Stimulated activated CD4-positive, alpha-beta T cell treated with anti-CD3 and anti-CD28 coated beads, TNF-alpha, amount 100 ng/mL, for 4 hours (primary cell): ENCODE measurements at places on chromosomes 11 and 22.

DNA sequence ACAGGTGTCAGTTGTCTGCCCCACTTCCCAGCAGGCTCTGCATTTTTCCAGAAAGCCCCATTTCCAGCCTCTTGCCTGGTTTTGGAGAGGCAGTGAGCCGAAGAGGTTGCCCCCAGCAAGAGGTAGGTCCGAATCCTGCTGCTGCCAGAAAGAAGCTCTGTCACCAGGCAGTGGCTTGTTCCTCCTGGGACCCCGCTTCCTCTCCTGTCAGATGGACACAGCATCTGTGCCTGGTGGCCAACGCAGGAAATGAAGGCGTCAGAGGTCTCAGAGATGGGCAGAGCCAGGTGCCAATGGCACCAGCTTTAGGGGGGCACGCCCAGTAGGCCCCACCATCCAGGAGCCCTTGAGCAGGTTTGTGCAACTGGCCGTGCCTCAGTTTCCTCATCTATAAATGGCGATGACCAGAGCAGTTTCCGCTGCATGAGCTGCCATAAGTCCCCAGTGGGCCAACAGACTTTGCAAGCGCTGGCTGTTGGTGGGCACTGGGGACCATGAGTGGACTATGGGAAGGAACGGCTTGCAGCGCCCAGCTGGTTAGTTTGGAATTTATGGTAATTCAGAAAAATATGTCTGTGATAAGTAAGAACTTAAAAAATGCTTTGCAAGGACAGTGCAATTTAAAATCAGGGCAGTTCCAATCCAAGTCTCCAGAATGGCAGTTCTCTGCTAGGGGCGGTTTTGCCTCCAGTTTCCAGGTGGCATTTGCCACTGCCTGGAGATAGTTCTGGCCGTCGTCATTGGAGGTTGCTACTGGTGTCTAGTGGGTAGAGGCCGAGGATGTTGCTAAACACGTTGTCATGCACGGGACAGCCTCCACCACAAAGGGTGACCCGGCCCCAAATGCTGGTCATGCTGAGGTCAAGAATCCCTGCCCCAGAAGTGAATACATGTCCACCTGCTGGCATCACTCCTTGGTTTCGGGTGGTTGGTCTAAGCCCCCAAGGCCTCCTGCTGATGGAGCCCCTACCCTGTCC lies 2.3 kb upstream of the OSBPL5 start:
- no peak for DNase-seq

DNA sequence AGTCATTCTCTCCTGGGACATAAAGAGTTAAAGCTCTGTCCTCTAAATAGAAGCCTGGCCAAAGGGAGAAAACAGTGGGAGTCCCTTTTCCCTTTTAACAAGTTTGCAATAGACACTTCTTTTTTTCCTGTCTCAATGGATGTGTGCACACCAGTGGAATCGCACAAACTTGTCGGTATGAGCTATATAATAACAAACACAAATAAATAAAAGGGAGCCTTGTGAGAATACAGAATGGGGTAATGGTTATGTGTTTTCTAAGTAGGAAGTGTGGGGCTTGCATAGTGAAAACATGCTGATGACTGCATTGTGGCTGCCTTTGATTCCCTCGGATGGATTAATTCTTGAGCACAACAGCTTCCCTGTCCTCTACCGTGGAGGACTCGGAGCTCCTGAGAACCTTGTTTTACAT lies 131.9 kb downstream of the WNT7B start:
- no peak for DNase-seq

DNA sequence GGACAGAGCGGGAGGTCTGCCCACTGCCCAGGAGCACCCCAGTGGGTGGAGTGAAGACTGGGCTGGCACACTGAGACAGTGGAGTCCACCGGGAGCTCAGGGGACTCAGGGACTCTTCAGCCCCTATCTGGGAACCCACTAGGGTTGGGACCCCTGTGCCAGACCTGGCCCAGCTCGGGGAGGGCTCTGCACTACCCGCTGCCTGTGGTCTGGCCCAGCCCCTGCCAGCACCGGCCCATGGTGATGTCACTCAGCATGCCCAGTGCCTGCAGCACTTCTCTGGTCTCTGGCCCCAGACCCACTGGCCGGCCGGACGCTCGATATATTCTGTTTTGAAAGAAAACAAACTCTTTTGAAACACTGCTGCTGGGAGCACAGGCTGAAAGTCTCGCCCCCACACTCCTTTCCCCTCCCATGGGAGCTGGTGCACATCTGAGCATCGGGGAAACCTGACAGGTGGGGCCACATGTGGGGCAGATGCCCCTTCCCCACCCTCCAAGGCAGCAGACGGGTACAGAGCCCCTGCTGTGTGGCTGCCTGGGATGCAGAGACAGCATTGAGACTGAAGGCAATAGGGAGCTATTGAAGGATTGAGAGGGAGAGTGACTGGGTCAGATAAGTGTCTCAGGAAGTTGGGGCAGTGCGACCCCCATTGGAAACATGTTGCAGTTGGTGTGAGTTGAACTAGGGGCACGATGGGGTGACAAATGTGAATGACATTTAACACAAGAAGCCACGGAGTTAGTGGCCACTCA lies 62.9 kb downstream of the MYEOV start:
- no peak for DNase-seq

DNA sequence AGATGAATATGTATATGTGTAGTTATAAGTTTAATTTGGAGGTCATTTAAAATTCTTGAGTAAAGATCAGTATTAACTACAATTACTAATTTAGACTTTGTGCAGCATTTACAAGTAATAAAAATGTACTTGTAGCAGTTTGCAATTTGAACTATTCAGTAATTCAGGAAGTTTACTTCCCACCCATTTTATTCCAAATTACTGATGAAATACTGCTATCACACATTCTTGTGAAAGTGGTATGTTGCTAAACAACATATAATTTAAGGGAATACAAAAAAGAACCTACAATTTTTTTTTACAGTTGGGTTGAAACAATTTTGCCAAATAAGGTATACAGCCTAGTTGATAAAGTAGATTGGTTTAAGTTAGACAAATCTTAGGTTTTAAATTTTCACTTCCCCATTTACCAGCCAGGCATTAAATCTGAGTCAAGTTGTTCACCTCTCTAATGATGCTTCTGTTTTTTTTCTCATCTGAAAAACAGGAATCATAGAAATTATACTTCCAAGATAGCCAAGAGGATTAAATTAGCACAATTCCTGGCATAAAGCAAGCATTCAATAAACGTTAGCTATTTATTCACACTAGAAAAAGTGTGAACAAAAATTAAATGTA lies 45.3 kb downstream of the ZBTB44 start:
- DNase-seq: no peak

GRCh38 chr22:20392983-20393704 lies 807 bp upstream of the ZNF74 start:
- no peak for DNase-seq

- no peak for DNase-seq
Observed at GRCh38 chr22:32574958-32575910, 100.6 kb downstream of the FBXO7 start.

DNA sequence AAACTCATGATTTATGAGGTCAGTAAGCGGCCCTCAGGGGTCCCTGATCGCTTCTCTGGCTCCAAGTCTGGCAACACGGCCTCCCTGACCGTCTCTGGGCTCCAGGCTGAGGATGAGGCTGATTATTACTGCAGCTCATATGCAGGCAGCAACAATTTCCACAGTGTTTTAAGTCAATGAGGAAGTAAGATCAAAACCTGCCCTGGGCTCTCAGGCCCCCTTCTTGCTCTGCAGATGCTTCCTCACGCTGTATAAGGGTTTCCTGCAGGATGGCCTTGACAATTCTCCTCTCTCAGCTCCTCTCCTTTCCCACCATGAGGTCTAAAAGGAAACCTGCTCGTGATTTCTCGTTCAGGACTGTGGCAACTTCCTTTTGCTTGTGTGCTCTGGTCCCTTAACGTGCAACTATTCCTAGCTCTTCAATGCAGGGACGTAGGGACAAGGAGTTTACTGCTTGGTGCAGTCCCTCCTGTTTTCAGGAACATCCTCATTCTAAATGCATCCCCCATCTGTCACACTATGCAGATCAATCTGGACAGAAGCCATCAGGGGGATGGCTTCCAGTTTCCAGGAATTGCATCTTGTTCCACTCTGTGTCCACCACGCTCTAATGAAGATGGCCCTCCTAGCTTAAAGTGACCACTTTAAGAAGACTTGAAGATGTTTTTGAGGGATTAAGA lies 64.3 kb upstream of the IGLL5 start:
- DNase-seq: no peak

- no peak for DNase-seq
Observed at GRCh38 chr22:38745676-38746460, 9.9 kb downstream of the SUN2 start.

GRCh38 chr11:124874571-124875255 lies 9.5 kb downstream of the ROBO3 start:
- no peak for DNase-seq

DNA sequence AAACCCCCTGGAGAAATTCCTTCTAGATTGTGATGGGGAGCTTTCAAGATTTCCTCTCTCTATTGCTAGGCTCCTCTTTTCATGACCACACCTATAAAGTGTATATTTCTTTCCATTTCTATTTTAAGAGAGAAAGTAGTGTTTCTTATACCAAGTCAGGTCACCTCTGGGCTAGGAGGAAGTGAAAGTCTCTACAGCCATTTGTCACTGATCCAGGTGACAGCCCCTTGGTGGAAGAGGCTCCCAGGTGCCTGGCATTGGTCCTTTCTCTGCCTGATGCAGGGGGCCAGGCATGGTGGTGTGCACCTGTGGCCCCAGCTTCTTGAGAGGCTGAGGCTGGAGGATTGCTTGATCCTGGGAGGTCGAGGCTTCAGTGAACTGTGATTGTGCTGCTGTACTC lies 64.7 kb downstream of the DHCR7 start:
- DNase-seq: no peak

- peak; percentile 24 for DNase-seq
Observed at GRCh38 chr11:57514538-57515331, 767 bp downstream of the SLC43A1 start.

DNA sequence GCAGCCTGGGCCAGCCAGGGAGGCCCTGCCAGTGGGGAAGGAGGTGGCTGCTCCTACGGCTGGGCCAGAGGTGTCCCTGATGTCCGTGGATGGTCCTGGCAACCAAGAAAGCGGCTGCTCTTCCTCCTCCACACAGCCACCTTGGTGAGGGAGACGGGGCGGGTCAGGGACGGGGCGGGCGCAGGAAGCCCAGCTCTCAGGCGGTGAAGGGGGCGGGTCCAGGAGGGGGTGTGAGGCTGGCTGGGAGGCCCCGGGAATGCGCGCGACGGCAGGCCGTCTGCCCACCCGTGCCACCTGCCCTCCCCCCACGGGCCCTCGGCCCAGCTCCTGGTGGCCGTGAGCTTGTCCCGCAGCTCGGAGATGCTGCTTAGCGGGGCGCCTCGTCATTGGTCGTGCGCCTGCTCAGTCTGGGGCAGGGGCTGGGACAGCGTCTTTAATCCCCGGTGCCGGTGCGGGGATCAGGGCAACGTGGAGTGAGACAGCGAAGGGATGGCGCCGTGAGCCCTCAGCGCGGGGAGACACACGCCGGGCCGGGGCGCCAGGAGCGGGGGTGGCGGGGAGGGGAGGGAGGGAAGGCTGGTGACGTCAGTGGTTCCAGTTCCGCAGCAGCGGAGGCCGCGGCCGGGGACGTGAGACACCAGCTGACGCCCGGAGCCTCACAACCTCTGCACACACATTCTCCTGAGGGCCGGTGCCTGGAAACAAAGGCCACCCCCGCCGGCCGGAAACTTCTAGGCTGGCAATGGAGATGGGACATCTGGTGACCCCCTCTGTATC lies 6.7 kb upstream of the BRSK2 start:
- peak; percentile 74 for DNase-seq

GRCh38 chr22:46813816-46814597 lies 51.6 kb downstream of the TBC1D22A start:
- no peak for DNase-seq

GRCh38 chr22:33823552-33823951 lies 96.7 kb downstream of the LARGE1 start:
- DNase-seq: no peak

DNA sequence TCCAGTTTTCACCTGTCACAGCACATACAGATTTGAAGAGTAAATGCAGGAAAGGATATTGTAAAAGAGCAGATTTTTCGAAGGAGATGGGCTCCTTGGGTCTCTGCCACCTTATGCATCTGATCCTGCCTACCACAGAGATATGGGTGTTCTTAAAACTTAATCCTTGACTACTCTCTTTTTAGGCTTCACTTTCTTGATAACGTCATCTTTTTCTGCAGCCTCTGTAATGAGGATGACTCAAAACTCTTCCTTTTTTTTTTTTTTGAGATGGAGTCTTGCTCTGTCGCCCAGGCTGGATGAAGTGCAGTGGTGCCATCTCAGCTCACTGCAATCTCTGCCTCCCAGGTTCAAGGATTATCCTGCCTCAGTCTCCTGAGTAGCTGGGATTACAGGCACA lies 7.8 kb downstream of the PRR14L start:
- DNase-seq: no peak

GRCh38 chr11:71565263-71565662 lies at the start of gene KRTAP5-10:
TSS of gene KRTAP5-10 (plus strand) at chr11:71565563. CDS start at chr11:71565588, 25 bp downstream.
- DNase-seq: no peak

DNA sequence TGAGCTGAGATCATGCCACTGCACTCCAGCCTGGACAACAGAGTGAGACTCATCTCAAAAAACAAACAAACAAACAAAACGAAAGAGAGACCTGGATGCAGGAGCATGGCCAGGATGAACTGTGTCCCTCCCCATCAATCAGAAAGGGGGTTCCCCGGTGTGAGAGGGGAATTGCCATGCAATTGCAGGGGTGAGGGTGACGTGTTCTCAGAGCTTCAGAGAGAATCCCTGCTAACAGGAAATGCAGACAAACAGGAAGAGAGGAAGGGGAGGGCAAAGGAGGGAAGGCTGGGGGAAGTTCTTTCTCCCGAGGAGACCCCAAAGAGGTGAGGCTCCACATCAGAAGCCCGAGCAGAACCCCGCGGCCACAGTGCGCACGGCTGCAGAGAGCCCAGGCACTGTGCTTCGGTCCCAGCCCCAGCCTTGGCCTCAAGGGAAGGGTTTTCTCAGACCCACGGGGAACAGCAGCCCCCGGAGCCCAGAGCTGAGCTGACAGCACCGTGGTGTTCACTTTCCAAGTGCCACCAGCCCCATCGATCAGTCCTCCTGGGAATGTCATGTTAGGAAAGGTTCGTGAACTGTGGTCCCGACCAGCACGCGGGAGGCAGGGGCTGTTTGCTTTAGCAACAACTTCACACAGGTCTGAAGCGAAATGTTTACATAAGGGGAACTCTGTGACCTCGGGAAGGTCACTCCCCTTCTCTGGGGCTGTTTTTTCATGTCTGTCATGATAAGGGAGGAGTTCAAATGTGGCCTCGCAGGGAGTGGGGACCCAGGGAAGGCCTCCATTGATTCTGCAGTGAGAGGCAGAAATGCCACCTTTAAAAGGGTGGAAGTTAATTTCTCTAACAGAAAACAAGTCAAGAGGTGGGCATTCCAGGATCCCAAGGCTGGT lies 108.0 kb upstream of the ANO1 start:
- DNase-seq: no peak

- DNase-seq: no peak
Observed at GRCh38 chr11:80837051-80837450, 1396.2 kb upstream of the TENM4 start.

DNA sequence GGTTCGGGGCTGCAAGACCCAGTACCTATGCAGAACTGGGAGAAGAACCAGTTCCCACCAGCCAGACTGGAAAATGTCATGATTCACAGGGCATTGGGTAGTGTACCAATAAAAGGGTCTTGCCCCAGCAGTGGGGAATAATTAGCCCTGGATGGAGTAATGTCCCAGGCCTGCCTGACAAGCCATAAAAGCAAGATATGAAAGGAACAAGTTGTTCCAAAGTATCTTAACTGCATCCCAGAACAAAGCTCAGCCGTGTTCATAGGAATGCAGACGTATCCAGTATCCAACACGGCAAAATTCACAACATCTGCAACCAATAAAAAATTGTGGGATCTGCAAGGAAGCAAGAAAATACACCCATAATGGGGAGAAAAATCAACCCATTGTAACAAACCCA lies 47.9 kb downstream of the ASCL2 start:
- no peak for DNase-seq

GRCh38 chr11:60169264-60169915 lies 13.5 kb downstream of the MS4A6A start:
- no peak for DNase-seq
